NCI-H1048 (cell line): ENCODE measurements at places on chromosomes 13 and 19.

DNA sequence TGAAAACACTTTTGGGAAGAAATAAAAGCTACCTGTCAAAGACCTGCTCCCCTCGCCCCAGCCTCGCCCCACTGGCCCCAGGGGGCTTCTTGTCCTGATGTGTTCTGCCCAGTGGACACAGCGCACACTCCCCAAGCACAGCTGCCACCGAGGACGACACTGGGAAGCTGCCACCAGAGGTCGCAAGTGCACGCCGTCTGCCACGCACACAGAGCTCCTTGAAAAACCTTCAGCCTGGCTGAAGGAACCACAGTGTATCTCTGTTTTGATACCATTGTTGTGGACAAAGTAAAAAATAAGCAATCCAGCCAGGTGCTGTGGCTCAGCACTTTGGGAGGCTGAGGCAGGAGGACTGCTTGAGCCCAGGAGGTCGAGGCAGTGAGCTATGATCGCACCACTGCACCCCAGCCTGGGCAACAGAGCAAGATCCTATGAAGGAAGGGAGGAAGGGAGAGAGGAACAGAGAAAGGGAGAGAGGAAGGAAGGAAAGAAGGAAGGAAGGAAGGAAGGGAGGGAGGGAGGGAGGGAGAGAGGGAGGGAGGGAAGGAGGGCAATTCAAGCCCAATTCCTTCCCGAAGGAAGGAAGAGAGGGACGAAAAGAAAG is 57.3 kb downstream of the CEBPG start:
- peak; percentile 11 for DNase-seq

DNA sequence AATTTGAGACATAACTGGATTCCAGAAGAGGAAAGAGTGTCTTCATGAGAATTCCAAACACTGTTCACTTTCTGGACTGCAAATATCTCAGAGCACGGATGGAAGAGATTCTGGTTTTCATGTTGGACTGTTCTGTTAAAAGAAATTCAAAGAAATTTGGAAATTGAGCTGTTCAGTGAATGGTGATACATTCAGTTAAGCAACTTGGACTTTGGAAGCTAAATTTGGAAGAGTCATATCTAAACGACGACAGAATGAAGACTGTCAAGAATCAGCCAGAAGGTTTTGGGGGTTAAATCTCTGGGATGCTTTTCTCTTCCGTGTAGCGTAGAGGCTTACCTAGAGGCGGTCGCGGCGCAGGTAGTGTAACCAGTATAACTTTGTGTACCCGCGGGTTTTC is 25.6 kb downstream of the SAFB start:
- no peak for DNase-seq

DNA sequence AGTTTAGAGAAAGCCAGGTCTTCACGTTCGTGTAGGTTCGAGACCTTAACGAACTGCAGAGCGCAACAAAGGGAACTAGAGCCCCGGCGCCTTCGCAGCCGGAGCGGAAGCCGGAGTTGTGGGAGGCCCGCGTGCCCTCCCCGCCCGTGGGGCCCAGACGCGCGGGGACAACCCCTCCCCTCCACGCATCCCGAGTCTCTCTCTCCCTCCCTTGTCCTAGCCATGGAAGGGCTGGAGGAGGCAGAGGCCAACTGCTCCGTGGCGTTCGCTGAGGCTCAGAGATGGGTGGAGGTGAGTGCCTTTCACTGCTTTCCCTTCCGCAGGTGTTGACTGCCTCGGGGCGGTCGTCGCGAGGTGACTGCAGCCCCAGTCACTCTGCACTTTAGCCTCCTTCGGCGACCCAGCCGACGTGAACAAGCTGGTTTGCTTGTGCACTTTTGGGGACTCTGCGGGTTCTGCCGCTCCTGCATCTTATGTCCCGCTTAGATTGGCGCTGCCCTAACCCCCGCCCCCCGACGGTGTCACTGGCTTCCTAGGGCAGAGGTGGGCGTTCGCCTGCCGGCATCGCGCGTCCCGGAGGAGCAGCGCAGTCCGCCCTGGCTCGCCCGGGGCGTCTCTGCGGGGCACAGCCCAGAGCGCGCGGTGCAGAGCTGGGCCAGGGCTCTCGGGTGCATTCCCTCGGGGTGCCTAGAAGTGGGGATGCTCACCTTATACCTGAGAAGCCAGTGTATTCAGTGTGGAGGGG is 478 bp downstream of the LMO7 start:
- no peak for DNase-seq

DNA sequence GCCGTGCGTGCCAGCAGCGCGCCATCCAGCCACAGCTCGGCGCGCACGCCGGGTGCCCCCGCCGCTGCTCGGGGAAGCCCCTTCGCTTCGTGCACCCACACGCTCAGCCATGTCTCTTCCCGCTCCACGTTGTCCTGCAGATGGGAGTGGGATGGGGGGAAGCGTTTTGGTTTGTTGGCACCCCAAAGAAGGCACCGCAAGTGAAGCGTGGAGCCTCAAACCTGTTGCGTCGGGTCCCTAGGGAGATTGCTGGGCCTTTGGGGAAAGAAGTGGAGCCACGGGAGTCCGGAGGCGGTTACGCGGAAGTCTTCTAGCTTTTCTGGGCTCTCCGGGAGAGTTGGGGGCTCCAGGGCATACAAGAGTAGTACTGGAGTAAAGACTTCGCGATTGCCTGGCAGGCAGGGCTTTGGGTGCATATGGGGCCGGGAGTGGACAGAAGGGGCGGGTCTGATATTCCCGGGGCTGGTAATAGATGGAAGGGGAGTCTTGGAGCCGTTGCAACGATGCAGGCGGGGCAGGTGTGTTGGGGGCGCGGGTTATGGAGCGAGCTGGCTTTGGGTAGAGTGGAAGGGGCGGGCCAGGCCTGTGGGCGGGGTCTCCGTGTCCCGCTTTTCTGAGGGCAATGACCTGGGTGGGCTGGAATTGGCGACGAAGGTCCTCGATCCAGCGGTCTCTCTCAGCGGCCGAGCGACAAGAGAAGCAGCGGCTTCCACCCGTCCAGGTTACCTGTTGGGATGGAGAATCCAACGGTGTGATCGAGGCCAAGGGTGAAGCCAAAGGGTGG is 6.5 kb downstream of the RASAL3 start:
- no peak for DNase-seq

- no peak for DNase-seq
These were observed 135.7 kb downstream of the LMO7 start for GRCh38 chr13:75771818-75772217.

DNA sequence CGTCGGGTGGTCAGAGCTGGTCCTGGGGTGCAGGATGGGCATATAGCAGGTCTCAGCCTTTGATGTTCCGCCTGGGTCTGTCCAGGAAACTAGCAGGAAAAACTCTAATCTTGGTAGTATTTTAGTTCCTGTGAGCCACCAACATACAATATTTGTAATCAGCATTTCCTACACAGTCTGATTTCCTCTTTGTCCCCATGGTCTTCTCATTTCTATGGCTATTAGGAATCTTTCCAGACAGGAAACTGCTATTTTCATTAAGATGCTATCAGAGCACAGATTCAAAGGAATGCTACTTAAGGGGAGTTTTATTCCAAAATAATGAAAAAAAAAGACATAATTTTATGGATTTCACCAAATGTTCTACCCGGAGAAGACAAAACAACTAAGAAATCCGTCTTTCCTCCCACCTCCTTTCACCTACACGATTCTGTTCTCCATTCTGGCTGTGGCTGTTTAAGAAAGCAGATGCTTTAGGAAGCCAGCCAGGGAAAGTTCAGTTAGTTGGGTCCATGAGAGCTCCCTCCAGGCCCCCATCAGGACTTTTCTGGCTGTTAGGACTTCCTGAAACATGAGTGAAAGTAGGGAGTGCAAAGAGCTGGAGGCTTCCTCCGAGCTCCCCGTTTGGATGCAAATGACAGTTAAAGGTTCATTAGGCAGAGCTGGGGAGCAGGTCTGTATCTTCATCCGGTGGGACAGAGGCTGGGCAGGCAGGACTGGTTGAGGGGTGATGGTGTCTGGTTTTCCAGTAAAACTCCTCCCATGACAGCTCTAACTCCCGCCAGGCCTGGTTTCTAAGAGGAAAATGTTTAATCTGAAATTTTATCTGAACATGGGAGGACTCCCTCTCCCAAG is 36.3 kb downstream of the SHISA2 start:
- no peak for DNase-seq

- DNase-seq = no peak
These were observed 14.4 kb upstream of the MYDGF start for GRCh38 chr19:4684312-4685095.

DNA sequence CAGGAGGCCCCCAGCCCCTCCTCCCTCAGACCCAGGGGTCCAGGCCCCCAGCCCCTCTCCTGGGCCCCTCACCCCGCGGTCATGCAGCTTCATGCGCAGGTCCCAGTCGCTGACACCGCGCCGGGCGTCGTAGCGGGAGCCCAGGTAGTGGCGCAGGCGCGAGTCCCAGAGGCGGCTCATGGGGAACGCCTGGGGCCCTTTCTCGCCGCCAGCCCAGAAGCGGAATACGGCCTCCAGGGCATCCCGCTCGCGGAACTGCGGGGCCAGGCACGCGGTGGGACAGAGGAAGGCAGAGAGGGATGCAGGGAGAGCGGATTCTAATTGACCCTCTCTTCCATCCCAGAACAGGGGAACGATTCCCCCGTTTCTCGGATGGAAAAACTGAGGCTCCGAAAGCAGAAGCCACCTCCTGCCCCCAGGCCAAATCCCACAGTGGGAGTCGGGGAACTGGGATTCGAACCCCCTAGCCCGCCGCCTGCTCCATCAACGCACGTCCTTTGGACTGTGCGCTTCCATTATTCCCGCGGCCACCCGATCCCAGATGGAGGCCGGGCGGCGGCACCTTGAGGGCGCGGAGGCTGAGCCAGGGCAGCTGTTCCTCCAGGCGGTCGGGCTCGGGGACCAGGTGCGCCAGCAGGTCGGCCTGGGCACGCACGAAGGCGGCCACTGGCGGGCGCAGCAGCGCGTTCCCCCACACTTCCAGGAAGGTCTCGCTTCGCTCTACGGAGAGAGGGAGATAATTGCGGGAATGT is 4.2 kb upstream of the TNNI3 start:
- DNase-seq = no peak

DNA sequence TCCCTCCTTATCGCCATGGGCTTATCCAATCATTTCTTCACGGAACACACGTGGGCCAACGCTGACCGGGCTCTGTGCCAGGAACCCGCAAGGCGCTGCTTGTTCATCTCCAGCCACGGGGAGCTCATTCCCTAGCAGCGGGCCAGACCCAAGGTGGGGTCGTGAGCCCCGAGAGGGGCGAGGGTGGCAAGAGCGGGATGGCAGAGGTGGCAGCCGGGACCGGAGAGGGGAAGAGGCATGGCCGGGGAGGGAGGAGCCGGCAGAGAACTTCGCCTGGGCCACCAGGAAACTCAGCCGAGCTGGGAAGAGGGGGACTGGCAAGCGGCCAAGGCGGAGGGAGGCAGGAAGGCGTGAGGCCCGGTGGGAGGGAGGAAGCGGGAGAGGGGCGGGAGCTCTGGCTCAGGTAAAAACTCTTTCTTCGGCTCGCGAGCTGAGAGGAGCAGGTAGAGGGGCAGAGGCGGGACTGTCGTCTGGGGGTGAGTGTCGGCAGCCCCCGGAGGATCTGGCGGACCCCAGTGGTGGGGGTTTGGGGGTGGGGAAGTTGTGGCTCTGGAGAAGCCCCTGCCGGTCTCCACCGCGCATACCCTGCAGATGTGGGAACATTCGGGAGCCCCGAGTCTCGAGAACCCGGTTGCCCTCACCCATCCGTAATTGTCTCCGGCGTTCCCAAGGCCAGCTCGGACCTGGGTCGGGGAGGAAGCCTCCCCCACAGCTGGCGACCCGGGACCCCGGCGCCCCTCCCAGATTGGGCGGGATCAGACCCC is at the start of gene B3GNT3:
B3GNT3 (plus strand) TSS at position 408 of the 764 bp plus-strand sequence. CDS start 12,670 bp downstream, outside the sequence.
- no peak for DNase-seq

DNA sequence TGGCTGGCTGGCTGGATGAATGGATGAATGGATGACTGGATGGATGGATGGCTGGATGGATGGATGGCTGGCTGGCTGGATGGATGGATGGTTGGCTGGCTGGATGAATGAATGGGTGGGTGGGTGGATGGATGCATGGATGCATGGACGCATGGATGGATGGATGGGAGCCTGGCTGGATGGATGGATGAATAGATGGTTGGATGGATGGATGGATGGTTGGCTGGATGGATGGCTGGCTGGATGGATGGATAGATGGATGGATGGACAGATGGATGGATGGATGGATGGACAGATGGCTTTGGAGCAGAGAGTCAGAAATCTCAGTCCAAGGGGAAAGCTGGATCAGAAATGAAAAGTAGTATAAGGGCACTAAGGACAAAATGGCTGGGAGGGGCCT is 106.4 kb upstream of the SERP2 start:
- DNase-seq = no peak

DNA sequence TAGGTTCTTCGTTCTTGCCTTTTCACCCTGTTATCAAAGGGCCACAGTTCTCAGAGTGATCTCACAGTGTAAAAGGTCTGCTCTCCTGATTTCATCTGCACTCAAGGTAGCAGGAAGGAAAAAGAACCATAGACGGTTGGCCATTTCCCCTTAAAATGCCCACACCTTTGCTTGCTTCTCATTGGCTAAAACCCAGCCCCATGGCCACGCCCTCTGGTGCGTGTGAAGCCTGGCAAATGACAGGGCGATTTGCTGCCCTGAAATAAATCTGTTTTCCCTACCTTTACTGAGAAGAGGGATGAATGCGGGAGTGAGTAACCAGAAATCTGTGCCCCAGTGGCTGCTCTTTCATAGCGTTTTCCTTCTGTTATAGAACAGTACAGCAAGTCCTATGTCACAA is 269.3 kb downstream of the POU4F1 start:
- DNase-seq = no peak

DNA sequence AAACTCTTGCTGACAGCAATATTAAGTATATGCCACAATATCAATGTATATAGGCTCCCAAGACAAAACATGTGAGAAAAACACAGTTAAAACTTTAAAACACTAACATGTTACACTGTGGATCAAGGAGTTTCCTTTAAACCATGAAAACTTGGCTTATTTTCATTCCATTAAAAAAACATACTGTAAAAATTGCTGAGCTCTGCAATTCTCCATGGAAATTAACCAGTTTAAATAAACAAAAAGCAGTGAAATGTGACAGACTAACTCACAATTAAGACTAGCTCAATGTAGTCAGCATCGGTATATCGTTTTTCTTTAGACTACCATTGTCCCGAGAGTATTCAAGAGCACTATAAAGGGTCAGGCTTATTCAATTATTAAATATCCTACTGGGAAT is 930.5 kb upstream of the SLITRK1 start:
- no peak for DNase-seq

DNA sequence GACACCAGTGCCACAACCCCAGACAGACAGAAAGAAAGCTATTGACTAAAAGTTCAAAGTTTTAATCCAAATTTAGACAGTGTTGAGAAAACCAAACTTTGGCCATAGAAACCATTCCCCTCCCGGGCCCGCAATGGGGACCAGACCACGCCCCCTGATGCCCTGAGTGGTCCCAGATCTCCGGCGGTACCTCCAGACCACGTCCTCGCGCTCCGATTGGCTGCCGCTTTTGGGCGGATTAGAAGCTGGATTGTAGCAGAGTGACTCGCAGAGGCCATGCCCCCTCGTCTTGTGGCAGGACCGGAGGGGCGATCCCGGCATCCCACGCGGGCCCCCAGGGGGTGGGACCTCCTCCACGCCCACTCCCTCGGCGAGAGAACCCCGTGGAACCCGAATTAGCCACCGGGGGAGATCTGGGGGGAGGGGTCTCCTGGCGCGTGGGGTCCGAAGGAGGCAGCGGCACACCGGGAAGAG is 797 bp upstream of the HSD17B14 start:
- peak; percentile 58 for DNase-seq
